ENCODE measurements at places on chromosomes 5 and 9.

DNA sequence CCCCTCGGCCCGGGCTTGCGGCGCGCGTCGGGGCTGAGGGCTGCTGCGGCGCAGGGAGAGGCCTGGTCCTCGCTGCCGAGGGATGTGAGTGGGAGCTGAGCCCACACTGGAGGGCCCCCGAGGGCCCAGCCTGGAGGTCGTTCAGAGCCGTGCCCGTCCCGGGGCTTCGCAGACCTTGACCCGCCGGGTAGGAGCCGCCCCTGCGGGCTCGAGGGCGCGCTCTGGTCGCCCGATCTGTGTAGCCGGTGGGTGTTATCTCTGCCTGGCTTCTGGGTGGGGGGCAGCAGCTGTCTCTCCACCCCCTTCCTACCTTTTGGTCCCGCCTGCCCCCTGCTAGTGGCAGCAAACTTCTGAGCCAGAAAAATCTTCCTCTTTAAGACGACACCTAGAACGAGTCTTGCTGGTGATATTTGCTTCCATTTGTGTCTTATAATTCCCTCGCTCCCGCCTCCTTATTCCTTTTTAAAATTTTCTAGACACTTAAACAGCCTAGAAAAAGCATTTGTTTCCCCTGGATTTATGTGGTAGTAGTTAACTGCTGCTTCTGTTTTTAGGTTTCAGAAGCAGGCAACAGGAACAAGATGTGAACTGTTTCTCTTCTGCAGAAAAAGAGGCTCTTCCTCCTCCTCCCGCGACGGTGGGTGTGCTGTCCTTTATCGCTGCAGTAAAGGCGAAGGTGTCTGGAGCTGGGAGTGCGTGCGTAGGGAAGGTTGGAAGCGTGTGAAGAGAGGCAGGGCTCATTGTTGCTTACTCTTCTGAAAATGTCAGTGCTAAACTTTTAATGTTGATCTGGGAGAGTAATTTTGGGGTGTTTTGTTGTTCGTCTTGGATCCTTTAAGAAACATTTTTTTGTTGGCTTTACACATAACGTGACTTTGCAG, 554 bp downstream of the JAK2 start:
- peak; percentile 13 for DNase-seq

DNA sequence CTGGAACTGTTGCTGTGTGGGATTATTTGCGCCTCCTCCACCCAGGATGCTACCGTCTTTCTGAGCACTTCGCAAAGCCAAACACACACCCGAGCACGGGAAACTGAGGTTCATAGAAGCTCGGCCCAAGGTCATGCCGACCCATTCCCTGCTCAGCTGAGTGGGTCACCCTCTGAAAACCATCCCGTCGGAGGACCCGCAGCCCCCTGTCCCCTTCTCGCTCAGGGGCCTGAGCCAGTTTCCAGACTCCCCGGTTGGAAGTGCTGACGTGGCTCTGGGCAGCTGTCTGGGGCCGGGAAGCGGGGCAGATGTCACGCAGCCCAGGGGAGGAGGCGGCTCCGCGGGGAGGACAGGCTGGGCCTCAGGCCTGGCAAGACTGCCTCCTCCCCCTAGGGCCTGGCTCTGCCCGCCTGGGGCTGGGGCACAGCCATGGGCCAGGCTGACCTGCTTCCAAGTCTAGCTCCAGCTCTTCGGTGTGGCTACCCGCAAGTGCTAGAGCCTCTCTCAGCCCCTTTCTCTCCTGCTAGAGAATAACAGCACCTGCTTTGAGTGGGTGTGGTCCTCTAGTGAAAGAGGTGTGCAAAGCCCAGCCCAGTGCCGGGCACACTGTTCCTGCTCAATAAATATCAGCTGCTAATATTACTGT, 9.9 kb upstream of the CXXC5 start:
- no peak for DNase-seq

GRCh38 chr5:139638736-139639618, 9.2 kb upstream of the CXXC5 start:
- no peak for DNase-seq

- DNase-seq: no peak
These were observed 21.1 kb upstream of the CARTPT start for GRCh38 chr5:71697967-71698366.

DNA sequence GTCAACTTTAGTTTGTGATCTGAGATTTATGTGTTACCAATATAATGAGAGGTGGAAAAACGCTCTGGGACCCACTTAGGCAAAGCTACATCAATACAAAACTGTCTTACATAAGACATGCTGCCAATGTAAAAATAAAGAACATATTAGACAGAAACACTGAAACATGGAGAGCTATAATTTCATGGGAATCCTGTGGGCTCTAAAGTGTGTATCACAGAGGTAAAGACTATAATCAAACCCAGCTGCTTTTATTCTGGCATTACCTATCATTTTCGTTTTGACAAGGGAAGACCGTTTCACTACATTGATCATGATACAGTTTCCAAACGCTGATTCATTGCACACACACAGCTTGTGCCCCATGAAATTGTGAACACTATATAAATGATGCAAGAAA, 400.5 kb upstream of the TUSC1 start:
- no peak for DNase-seq

DNA sequence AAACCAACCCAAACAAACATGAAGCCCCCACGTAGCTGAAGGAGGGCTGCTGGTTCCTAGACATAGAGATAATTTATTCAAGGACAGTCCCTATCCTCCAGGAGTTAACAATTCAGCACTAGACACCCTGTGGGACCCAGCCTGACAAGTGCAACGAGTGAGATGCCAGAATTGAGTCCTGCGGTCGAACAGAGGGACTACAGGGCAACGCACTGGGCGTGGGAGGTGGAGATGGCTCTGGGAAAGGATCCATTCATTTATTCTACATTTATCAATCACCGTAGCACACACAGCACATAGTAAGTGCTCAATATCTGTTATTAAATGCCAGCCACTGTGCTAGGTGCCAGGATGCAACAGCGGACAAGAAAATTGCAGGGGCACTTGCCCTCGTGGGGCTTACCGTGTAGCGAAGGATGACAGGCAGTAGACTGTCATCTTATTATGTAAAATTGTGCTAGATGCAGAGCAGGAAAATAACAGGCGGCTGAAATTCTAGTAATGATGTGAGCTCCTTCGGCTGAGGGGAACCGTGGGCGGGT, 855 bp upstream of the ARHGAP26 start:
- DNase-seq: peak; percentile 32
